NCI-H82 (cell line): ENCODE measurements at places on chromosomes 1 and 21.

DNA sequence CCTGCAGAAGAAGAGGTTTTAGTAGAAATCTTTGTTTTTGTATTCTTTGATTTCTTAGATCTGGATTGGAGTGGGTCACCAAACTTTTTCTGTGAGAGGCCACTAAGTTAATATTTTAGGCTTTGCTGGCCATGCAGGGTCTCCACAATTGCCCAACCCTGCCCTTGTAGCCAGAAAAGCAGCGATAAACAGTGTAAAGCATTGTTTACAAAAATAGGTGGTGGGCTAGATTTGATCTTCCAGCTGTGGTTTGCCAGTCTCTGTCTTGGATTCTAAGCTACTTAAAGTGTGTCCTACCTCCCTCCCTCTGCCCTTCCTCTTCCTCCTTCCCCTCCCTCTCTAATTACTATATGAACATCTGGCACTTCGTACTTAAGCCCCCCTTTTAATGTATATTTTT is 68.0 kb downstream of the LAMC1 start:
- DNase-seq: no peak

GRCh38 chr1:35499652-35500176 is 57.5 kb downstream of the KIAA0319L start:
- DNase-seq: peak; percentile 97

GRCh38 chr1:40766017-40766416 is 17.6 kb upstream of the KCNQ4 start:
- DNase-seq: peak; percentile 84

DNA sequence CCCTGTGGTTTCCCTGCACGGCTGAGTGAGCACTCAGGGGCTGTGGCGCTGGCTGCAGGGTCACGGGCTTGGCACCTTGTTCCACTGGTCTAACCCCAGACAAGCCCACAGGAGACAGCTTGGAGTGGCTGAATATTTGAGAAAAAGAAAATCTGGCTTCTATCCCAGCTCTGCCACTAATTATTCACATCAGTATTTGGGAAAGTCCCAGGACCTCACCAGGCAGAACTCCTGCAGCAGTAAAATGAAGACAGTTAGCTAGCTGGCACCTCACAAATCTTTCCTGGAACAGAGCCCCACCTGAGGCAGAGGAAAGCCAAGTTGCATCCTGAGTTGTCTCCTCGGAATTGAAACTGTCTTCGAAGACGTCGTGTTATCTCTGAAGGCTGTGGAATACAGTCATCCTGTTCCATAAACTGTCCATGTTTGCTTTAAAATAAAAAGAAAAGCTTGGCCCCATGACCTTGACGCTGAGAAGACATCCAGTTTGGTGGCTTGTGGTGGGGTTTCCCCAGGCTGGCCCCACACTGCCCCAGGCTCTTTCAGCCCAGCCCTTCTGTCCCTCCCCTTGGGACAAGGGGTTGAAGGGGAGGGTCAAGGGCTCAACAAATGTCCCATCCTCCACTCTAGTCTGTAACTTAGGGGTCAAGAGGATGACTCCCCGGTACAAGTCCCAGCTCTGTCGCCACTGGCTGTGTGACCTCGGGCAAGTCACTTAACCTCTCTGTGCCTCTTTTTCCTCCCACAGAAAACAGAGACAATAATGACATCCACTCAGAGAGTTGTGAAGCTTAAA is 93.8 kb upstream of the TMPRSS2 start:
- DNase-seq: no peak

DNA sequence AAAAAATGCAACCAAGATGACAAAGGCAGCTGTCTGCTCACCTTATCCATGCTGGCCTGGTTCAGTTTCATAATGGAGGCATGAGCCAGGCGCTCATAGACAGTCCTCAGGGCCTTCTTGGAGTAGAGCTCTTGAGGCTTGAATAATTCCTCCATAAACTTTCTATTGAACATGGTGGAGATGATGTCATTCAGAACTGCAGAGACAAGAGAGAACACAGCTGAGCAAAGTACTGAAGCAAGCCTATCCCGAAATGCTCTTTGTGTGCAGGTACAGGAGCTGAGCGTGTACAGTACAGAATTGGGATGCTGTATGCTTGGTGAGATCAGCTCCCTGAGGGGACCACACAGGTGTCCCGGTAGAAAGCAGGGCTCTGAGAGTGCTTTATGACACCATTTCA is 11.5 kb downstream of the OSCP1 start:
- no peak for DNase-seq

GRCh38 chr1:53308506-53308905 is 19.4 kb downstream of the LRP8 start:
- peak; percentile 96 for DNase-seq

DNA sequence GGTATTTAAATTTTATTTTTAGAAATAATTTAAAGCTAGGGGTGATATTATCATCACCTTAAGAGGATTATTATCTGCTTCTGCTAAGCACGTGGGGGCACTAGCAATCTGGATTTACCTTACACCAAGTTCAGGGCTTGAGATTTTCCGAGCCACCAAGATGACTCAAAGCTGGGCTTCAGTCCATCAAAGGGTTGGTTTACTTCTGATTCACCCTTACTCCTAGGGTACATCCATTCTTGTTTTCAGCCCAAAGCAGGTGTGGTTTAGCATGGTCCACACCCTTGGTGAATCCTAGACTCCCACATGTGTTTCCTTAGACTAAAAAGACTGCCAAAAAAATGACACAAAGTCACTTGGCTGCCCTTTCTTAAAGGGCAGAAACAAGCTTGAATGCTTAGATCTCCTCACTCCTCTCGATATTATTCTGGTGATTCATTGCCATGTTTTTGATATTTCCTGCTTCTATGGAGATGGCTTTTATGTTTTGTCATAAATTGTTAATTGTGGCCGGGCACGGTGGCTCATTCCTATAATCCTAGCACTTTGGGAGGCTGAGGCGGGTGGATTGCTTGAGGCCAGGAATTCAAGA is 9.8 kb upstream of the PRSS38 start:
- peak; percentile 37 for DNase-seq

- DNase-seq: no peak
Observed at GRCh38 chr21:21605521-21605920, 607.3 kb downstream of the NCAM2 start.

DNA sequence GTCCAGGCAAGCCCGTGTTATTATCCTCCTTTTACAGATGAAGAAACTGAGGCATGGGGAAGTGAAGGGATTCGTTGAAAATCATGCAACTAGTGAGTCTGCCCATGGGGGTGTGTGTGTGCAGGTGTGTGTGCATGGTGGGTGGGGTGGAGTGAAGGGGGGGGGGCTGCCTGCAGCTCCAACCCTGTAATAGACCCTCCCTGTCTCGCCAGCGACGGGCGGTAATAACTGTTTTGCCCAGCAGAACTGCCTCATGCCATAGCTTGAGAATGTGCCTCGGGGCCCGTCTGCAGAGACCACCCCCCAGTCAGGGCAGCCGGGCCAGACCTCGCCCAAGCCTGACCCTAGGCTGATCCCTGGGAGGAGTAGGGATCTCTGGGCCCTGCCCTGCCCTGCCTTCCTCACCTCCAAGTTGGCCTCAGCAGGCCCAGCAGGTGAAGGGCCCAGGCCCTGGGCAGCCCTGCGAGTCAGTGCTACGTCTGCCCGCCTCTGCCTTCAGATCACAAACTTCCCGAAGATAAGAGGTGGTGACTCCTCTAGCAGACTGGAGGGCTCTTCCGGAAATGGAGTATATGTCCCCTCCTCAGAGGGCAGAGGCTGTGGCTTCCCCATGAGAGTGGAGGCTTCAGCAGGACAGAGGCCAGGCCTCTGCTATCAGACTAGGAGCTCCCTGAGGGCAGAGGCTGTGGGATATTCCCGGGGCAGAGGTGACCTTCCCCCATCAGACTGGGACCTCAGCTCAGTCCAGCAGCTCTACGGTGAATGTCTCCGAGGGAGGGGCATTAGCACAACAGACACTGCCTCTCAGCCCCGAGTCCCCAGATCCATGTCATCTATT is 15.7 kb upstream of the EPHA2 start:
- DNase-seq: no peak

- no peak for DNase-seq
Observed at GRCh38 chr1:19562847-19563246, 77.5 kb upstream of the CAPZB start.

- DNase-seq: no peak
Observed at GRCh38 chr1:183776731-183777130, 28.2 kb upstream of the RGL1 start.

DNA sequence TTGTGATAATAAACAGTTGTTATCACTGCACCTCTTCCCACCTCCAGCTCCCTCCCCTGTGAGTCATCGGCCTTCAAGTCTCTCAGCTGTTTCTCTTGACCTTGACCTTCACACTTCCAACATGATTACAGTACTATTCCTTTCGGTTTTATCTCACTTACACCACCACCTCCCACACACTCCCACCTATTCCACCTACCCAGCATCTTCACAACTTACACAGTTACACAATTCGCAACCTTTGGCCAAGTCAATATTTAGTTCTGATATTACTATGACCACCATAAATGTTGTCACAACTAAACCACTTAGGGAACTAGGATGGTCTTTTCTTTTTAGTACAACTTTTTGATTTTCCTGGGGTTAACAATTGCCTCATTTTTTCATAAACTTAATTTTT is 60.2 kb downstream of the RIPK4 start:
- DNase-seq: no peak

GRCh38 chr1:43337588-43337987 is at the start of gene MPL:
Gene MPL, plus strand, starts transcription at chr1:43337818. Its CDS starts 31 bp downstream, at chr1:43337849.
- no peak for DNase-seq

DNA sequence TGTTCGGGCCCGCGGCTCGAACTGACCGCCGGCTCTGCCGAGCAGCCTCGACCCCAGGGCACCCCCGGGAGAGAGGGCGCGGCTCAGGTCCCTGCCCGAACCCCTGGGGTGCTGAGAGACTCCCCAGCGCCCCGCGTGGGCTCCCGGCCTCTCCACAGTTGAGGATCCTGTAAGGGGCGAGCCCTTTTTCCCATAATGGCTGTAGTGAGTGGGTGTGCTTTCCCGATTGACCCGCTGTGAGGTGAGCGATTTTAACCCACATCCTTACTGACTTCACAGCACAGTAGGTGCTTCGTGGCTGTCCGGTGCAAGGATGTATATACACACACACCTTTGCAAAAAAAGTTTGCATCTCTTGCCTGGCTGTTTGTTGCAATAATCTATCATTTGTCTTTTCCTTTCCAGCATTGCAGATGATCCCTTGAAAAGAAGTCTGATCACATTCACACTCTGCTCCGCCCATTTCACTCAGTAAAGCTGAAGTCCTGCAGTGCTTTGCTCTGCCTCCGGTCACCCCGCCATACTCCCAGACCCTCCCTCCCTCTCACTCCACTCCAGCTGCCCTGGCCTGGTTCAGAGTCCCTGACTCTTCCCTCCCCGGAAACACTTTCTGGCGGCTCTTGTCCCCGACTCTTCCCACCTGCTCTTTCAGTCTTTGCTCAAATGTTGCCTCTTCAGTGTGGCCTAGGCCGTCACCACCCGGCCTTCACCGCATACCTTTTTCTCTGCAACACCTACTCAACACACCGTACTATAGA is 955 bp upstream of the UBE2G2 start:
- DNase-seq: peak; percentile 49

- no peak for DNase-seq
Observed at GRCh38 chr1:100658716-100659026, 60.9 kb upstream of the VCAM1 start.

GRCh38 chr1:5935026-5935425 is 57.2 kb downstream of the NPHP4 start:
- no peak for DNase-seq

DNA sequence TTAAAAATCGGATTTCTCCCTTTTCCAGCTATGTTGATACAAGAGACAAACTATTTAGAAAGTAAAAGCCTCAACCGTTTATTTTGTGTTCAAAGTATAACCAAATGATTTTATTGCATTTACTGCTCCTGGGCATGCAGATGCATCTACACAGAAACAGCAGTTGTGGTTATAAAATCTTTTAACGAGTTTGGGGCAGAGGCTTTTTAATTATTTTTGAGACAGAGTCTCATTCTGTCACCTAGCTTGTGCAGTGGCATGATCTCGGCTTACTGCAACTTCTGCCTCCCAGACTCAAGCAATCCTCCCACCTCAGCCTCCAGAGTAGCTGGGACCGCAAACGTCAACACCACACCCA is 33.6 kb downstream of the ZNF496 start:
- DNase-seq: no peak

GRCh38 chr1:68270951-68271350 is 38.6 kb upstream of the WLS start:
- no peak for DNase-seq

GRCh38 chr1:243903895-243904294 is 53.9 kb upstream of the AKT3 start:
- no peak for DNase-seq
